ENCODE measurements at places on chromosomes 5 and 9. TPM values are rescaled to one million over a fixed set of nuclear protein-coding genes. Genes with fewer than 3 reads are reported as not detected.

- no peak for DNase-seq
These were observed 15.4 kb downstream of the CD74 start for GRCh38 chr5:150397146-150397781.

DNA sequence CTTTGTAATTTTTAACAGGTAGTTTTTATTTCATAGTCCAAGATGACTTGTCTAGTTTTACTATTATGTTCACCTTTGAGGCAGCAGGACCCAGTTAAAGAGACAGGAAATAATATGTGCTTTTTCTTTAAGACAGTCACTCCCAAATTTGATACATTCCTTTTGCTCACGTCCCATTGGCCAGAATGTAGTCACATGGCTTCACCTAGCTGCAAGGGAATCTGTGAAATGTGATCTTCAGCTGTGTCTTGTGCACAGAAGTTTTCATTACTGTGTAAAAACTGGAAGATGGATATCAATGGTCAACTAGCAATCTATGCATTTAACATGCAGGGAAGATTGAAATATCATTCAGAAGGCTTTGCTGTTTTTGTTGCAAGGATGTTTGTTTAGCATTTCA is 41.1 kb downstream of the XRCC4 start:
- no peak for DNase-seq

- DNase-seq = no peak
These were observed 340.4 kb downstream of the EBF1 start for GRCh38 chr5:158759283-158759682.

GRCh38 chr5:135491552-135492318 is 39.6 kb upstream of the TIFAB start:
- DNase-seq = no peak

DNA sequence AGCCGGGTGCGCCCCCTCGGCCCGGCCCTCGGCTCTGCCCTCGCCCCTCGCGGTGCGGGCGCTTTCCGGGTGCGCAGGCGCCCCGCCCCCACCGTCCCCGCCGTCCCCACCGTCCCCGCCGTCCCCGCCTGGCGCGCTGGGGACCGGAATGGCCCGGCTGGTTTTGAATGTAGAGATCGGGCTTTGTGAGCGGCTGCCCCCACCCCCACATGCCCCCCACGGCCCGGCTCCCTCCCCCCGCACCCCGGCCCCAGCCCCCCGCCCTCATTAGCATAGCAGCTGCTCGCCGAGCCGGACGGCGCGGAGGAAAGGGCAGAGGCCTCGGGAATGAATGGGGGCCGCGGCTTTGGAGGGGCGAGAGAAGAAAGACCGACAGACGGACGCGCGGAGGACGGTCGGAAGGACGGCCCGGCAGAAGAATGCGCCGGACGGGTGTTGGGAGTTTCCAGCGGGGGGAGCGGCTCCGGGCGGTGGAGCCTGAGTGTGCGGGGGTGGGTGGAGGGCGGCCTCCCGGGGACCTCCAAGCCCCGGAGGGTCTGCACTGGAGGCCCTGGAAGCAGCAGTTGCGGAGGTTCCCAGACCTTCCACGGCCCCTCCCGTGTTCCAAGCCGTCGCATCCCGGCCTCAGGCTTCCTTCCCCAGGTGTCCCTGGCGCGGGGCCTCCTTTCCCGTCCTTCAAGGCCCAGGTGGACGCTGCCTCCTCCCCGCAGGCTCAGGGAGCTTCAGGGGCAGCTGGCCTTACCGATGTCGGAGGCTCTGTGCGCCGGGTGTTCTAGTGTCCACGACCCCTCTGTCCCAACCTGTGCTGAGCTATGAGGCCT is 6.0 kb downstream of the NRARP start:
- DNase-seq = no peak

GRCh38 chr9:79257790-79258351 is 313.9 kb upstream of the TLE4 start:
- DNase-seq = no peak

DNA sequence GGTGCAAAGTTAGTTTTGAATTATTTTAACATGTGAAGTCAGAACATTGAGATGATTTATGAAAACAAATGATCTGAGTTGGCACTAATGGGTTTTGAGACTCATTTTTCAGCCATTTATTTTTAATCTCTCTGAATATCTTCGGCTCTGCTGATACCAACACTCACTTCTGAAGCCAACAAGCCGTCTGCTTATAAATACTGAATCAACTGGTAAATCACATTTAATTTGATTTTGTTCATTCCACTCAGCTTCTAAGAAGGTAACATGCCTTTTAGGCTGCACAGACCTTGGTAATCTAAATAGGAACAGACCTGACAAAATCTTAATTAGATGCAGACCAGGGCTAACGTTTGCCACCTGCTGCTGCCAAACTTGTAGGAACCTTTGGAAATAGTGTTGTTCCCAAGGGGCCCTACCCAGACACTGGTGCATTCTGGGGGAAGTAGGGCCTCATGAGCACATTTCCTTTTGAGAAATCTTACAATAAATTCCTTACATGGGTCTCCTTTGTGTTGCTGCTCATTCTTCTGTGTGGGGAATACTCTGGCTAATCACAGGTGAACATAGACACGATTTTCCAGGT is 182.2 kb downstream of the KCTD16 start:
- no peak for DNase-seq

PRRC1 gene
- total RNA-seq = 18.3 TPM

CARTPT gene
- not detected for total RNA-seq

Measured in Caki2 (cell line).